Endothelial cell (in vitro differentiated cells): ENCODE measurements at places on chromosomes 3 and 15.

GRCh38 chr3:174986685-174987084, 127.6 kb downstream of the NAALADL2 start:
- H3K27ac ChIP-seq = no peak overlapping the region
- H3K4me1 ChIP-seq = no peaks in the 10 kb centered on the region
- no peak overlapping the region for H3K4me3 ChIP-seq
- no peaks in the 10 kb centered on the region for H3K36me3 ChIP-seq
- DNase-seq = no peak

GRCh38 chr3:134378384-134378783, 4.1 kb upstream of the AMOTL2 start:
- H3K4me3 ChIP-seq = no peak overlapping the region
- DNase-seq = no peak
- H3K27me3 ChIP-seq = peaks cover 12% of the 10 kb centered on the region
- H3K27ac ChIP-seq = no peak overlapping the region
- peaks cover 5% of the 10 kb centered on the region for H3K36me3 ChIP-seq
- peaks cover 51% of the 10 kb centered on the region for H3K4me1 ChIP-seq

- H3K36me3 ChIP-seq = no peaks in the 10 kb centered on the region
- peaks cover 7% of the 10 kb centered on the region for H3K4me1 ChIP-seq
- H3K27ac ChIP-seq = no peak overlapping the region
- no peaks in the 10 kb centered on the region for H3K27me3 ChIP-seq
These were observed 70.2 kb upstream of the TPRG1 start for GRCh38 chr3:189101594-189101993.

- H3K27me3 ChIP-seq = peaks cover 18% of the 10 kb centered on the region
- DNase-seq = no peak
- peaks cover 54% of the 10 kb centered on the region for H3K36me3 ChIP-seq
- H3K27ac ChIP-seq = peak overlapping the region; percentile 79
- peaks cover 63% of the 10 kb centered on the region for H3K4me1 ChIP-seq
These were observed 37.5 kb upstream of the MYZAP start for GRCh38 chr15:57554063-57554811.

- H3K36me3 ChIP-seq = no peaks in the 10 kb centered on the region
- H3K4me1 ChIP-seq = peaks cover 4% of the 10 kb centered on the region
- H3K27me3 ChIP-seq = no peaks in the 10 kb centered on the region
- no peak overlapping the region for H3K4me3 ChIP-seq
- H3K27ac ChIP-seq = no peak overlapping the region
These were observed 255.0 kb downstream of the OCA2 start for GRCh38 chr15:27844018-27844666.

DNA sequence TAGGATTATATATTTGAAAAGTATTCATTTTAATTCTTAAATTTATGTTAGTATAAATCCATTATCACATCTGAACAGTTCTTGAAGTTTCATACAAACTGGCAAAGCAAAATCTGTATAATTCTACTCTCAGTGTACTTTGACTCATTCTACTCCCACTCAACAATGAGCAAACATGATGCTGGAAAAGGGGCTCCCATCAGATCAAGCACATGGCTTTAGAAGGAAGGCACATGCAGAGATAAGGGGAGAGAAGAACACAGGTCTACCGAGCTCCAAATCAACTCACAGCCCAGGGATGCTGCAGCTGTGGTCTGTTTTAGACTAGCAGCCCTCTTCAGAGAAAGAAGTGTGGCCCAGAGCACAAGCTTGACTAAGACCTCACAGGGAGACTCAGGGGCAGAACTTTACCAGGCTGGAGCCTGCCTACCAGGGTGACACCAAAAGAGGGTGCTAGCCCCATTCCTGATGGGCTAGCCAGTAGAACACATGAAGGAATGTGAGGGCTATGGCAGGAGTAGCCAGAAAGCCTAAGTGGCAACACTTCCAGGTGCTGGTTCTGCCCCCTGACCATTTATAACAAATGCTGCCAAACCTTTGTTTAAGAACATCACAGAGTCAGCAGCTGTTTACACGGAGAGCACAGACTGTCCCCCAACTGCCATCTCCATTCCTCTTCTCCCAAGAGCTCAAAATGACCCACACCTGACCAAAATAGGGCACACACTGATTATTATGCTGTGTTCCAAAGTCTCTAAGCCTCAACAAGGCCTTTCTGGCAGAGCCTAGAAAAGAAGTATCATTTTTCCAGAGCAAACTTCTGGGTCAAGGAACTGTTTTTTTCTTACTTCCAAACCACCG, 19.5 kb downstream of the SEC22C start:
- H3K27me3 ChIP-seq = no peaks in the 10 kb centered on the region
- no peak overlapping the region for H3K27ac ChIP-seq
- H3K36me3 ChIP-seq = peaks cover 39% of the 10 kb centered on the region
- no peak for DNase-seq
- no peak overlapping the region for H3K4me3 ChIP-seq

DNA sequence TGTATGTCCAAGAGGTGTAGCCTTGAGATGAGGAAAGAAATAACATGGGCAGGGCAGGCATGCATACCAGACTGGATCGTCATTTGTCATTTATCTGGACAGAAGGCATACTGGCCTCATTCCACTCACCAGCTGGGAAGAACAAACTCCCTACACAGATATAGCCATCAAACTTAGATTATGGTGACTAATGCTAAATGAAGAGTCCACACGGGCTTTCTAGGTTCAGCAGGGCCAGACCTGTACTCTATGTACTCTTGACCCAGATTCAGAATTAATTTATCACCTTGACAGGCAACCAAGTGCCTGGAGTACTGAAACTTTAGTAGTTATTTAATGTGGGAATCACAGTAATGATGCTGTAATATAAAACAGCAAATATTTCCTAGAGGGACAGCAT, 164.3 kb upstream of the IL12A start:
- H3K27me3 ChIP-seq = peaks cover 3% of the 10 kb centered on the region
- H3K4me1 ChIP-seq = peaks cover 12% of the 10 kb centered on the region
- no peaks in the 10 kb centered on the region for H3K36me3 ChIP-seq
- DNase-seq = no peak

- H3K27ac ChIP-seq = no peak overlapping the region
- H3K36me3 ChIP-seq = peaks cover 15% of the 10 kb centered on the region
- no peak overlapping the region for H3K4me3 ChIP-seq
- no peak for DNase-seq
These were observed 42.0 kb upstream of the SACM1L start for GRCh38 chr3:45647148-45647619.

DNA sequence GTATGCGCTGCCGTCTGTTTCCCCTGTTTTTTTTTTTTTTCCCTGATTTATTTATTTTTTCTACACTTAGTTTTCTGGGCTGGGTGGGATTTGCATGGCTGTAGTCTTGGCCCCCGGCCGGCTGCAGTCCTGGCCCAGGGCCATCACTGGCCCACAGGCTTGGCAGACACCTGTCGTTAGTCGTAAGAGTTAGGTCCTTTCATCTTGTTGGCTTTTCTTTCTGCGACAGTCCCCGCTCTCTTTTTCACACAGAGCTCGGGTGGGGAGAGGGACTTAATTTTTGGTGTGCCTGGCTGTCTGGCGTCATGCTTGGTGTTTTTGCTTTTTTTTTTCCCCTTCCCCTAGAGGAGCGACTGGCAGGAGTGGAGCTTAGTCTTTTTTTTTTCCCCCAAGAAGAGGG, 183.4 kb downstream of the KLF13 start:
- H3K36me3 ChIP-seq = no peaks in the 10 kb centered on the region
- no peaks in the 10 kb centered on the region for H3K27me3 ChIP-seq
- H3K4me1 ChIP-seq = peaks cover 10% of the 10 kb centered on the region

DNA sequence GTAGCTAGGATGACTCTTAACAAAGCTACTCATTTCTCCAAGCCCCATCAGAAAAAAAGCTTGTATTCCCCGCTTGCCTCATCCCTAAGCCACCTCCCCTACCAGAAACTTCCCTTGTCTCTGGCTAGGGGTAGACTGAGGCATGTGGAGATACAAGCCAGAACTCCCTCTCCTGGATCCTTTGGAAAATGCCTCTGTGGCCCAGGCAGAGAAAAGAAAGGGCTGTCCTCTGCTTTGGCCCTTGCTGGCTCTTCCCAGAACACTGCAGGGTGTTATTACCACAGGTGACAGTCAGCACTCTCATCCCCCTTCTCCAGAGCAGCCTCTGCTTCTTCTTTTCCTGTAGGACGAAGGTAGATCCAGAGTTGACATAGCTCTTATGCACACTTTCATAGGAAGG, 15.2 kb downstream of the RMDN3 start:
- no peak overlapping the region for H3K4me3 ChIP-seq
- H3K4me1 ChIP-seq = peaks cover 11% of the 10 kb centered on the region
- no peak overlapping the region for H3K27ac ChIP-seq
- no peak for DNase-seq
- peaks cover 18% of the 10 kb centered on the region for H3K36me3 ChIP-seq
- H3K27me3 ChIP-seq = no peaks in the 10 kb centered on the region

DNA sequence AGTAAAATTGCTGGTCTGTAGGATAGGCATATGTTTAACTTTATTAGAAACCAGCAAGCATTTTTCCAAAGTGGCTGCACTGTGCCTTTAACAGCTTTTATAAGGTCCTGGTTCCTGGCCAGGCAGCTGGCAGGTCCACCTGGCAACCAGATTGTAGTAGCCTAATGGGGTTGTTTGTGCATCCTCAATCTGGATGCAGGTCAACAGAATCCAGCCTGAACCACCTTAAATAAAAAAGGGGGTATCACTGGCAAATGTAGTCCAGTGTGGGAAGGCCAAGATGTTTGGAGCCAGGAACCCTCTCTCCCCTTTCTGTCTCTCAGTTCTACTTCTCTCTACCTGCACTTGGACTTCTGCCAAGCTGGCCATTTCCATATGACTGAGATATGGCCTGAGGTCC, 200.3 kb downstream of the ZNF621 start:
- no peak overlapping the region for H3K4me3 ChIP-seq
- peaks cover 1% of the 10 kb centered on the region for H3K27me3 ChIP-seq
- H3K36me3 ChIP-seq = no peaks in the 10 kb centered on the region
- no peak overlapping the region for H3K27ac ChIP-seq

GRCh38 chr15:63296195-63296594, 18.8 kb downstream of the APH1B start:
- peaks cover 4% of the 10 kb centered on the region for H3K36me3 ChIP-seq
- peaks cover 10% of the 10 kb centered on the region for H3K4me1 ChIP-seq
- no peak overlapping the region for H3K27ac ChIP-seq
- peaks cover 1% of the 10 kb centered on the region for H3K27me3 ChIP-seq
- H3K4me3 ChIP-seq = peak overlapping the region; percentile 22

- no peaks in the 10 kb centered on the region for H3K4me1 ChIP-seq
- no peak for DNase-seq
- H3K27ac ChIP-seq = no peak overlapping the region
- no peaks in the 10 kb centered on the region for H3K27me3 ChIP-seq
- no peaks in the 10 kb centered on the region for H3K36me3 ChIP-seq
These were observed 836.3 kb downstream of the SQOR start for GRCh38 chr15:46471096-46471495.

DNA sequence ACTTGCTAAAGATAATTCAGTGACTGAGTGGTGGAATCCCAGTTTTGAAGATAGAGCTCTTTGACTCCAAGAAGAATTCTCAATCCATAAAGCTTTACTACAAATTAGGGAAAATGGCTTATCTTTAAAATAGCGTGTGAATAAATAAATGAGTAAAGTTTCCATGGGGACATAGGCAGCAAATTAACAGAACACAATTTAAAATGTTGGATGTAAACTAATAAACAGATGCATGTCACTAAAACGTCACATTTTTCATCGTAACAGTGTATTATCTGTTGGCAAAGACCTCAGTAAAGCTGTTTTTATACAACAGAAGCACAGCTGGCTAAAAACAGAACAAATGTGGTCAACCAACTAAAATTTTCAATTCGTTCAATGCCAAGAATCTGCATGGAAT, 913.9 kb upstream of the CFAP20DC start:
- H3K4me3 ChIP-seq = no peak overlapping the region
- no peaks in the 10 kb centered on the region for H3K4me1 ChIP-seq
- H3K36me3 ChIP-seq = no peaks in the 10 kb centered on the region
- H3K27me3 ChIP-seq = no peaks in the 10 kb centered on the region
- DNase-seq = no peak

GRCh38 chr3:187519428-187519890, 150.7 kb downstream of the SST start:
- peaks cover 9% of the 10 kb centered on the region for H3K4me1 ChIP-seq
- no peaks in the 10 kb centered on the region for H3K27me3 ChIP-seq
- no peaks in the 10 kb centered on the region for H3K36me3 ChIP-seq
- no peak overlapping the region for H3K27ac ChIP-seq
- DNase-seq = no peak
- H3K4me3 ChIP-seq = no peak overlapping the region

DNA sequence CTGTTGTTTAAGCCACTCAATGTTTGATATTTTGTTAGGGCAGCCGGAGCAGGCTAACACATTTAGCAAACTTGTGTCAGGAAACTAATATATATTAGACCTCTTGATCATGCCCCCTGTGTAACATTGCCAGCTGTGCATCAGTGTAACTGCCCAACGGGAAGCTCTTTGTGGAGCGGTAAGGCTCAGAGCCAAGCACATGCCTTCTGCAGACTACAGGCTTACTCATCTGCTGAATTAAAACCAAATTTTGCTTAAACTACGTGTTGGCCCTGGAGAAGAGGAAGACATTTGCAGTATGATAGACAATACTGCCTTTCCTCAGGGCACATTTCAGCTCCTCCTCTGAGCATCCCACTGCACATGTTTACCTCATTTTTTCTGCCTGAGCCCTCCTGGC, 50.5 kb upstream of the KCNMB2 start:
- no peaks in the 10 kb centered on the region for H3K27me3 ChIP-seq
- no peaks in the 10 kb centered on the region for H3K36me3 ChIP-seq
- H3K4me3 ChIP-seq = no peak overlapping the region
- H3K27ac ChIP-seq = no peak overlapping the region
- no peak for DNase-seq
- H3K4me1 ChIP-seq = no peaks in the 10 kb centered on the region

DNA sequence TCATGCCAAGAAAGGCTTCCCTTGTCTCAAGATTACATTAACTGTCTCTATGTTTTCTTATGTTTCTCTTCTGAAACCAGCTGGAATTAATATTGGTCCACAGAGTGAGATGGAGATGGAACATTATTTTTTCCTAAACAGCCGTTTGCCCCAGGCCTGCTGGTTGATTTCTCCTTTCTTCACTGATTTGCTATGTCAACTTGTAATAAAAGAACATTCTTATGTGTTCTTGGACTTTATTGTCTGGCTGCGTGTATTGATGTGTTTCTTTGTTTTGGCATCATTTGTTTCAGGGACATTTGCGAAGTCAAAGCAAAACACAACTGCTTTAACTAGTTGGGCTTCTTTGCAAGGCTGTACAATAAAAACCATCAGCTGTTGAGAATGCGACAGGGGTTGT, 168.5 kb downstream of the FAM43A start:
- peaks cover 4% of the 10 kb centered on the region for H3K27me3 ChIP-seq
- peaks cover 8% of the 10 kb centered on the region for H3K4me1 ChIP-seq
- DNase-seq = no peak

GRCh38 chr3:124352149-124352539, 360.2 kb upstream of the ROPN1 start:
- no peak overlapping the region for H3K4me3 ChIP-seq
- no peak for DNase-seq
- peak overlapping the region; percentile 28 for H3K27ac ChIP-seq
- H3K36me3 ChIP-seq = peaks cover 24% of the 10 kb centered on the region

- H3K36me3 ChIP-seq = no peaks in the 10 kb centered on the region
- DNase-seq = no peak
- H3K4me3 ChIP-seq = no peak overlapping the region
- H3K27me3 ChIP-seq = no peaks in the 10 kb centered on the region
These were observed 61.6 kb upstream of the EIF1B start for GRCh38 chr3:40247714-40248454.
